ENCODE measurements at places on chromosomes 3 and 15.

GRCh38 chr3:94990952-94991705 is 928.3 kb downstream of the NSUN3 start:
- no peak for DNase-seq

DNA sequence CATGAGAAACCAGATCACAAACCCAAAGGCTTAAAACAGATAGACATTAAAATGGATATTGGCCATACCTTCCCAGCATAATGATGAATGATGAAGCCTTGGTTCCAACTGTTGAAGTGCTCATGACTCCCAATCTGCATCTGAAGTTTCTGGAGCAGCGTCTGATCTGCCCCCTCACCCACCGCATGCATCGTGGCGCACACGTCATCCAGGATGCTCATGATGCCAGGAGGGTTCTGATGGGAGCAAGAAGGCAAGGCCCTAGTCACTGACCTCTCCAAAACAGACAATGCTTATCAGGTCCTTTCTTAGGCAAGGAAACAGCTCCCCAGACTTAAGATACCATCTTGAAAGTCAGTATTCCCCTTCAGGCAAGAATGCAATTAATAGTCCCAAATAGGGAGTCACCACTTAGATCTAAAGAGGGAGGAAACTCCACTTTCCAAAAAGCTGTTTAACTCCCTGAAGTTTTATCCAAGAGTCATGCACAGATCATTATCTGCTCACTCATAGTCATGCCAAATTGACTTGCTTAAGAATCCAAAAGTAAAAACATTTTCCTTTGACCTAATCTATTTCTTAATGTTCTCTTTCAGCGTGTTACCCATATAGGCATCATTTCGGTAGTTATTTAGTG is 2.1 kb downstream of the LDHAL6B start:
- no peak for DNase-seq

DNA sequence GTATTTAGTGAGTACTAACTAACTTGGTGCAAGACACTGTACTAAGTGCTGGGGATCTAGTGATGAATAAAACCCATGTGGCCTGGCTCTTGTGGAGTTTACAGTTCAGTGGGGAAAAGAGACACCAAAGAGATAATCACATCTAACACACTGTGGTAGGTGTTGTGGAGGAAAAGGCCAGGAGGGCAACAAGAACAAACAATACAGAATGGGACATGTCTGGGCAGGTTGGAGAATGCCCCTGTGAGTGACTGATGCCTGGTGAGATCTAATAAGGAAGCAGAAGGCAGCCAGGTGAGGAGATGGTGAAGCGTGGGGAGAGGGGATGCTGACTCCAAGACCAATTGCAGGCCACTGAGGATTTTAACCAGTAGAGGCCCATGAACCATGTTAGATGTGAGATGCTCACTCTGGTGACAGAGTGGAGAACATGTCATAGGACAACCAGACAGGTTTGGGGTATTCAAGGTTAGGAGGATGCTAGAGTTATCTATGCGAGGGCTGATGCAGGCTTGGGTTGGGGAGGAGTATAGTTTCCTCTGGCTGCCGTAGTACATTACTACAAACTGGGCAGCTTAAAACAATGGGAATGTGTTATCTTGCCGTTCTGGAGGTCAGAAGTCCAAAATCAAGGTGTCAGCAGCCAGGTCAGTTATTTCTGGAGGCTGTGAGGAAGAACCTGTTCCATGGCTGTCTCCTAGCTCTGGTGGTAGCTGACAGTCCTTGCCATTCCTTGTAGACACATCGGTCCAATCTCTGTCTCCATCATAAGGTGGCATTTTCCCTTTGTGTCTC is 81.4 kb downstream of the ARNT2 start:
- no peak for DNase-seq

GRCh38 chr15:68187559-68187958 is 17.6 kb downstream of the CALML4 start:
- DNase-seq, result no peak

DNA sequence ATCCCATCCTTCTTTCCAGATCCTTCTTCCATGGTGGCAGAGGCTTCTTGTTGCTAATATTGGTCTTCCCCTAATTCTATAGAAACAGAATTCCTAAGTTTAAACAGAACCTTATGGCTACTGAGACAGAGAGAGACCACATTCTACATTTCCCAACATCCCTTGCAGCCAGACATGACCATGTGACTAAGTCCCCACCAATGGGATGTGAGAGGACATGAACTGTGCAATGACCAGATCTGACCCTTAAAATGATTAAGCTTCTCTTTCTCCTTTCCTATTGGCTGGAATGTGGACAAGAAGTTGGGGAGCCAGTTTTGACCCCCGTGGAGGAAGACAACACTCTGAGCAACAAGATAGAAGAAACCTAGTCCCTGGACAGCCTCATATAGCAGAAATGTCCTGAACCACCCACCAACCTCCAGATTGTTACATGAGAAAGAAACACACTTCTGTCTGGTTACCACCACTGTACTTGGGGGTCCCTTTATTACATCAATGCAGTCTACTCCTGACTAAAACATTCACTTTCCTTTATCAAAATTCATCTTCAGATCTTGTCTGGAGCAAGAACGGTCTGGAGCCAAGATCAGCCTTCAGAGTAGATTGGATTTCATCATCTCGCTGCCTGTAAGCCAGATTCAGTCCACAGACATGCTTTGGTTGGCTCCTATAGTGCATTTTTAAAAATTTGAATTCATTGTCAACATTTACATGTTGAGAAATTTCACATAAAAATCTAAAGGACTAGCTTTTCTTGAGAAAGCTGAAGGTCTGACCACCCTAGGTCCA is 183.9 kb downstream of the SHQ1 start:
- DNase-seq, result no peak

DNA sequence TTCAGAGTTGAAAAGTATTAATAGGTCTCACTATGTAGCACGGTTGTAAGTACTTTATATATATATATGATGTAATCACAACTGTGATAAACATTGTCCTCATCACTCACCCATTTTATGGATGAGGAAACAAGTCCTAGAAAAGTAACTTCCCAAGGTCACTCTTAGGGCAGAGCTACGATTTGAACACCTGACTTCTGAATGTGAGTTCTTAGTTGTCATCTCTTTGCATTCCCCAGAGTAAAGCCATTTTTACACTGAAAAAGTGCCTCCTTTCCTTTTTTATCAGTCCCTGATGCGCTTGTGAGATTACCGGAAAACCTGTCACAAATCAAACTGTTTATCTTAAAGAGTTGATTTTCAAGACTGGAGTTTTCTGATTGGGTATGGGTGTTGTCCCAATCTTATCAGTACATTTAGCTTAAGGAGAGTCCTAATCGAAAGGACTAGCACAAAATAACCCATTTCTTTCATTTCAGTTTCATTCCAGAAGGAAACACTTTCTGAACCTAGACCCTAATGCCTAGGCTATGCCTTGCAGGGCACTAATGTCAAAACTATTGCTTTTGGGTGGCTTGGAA is 2.3 kb upstream of the EDEM1 start:
- DNase-seq, result no peak

- DNase-seq, result no peak
These were observed 280.2 kb upstream of the ICE2 start for GRCh38 chr15:60758961-60759729.

DNA sequence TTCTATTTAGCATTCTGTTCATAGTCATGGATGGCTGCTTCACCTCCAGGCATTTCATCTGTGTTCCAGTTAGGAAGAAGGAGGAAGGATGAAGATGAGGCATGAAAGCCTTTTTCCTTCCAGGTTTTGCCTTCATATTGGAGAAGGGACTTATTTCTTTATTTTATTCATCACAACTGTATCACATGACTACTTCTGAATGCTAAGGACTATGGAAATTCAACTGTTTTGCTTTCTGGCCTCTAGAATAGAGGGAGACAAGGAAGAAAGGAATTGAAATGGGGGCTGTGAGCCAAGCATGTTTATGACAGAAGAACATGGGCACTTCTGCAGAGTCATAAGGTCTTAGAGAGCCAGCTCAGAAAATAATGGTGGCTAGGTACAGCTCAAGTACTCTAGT is 10.4 kb downstream of the TMEM266 start:
- no peak for DNase-seq

DNA sequence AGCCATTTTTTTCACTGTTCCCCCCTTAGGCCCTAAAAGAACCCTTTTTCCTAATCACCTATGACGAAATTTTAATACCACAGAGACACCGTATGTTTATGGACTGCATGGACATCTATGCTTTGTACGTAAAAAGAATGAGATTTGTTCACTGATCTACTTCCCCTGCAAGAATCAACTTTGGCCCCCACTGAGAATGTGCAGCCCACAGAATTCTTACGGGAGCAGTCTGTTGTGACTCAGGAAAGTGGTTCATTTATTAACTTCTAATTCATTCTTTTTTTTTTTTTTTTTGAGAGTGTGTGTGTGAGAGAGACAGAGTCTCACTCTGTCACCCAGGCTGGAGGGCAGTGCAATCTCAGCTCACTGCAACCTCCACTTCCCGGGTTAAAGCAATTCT is 17.6 kb downstream of the EIF4E3 start:
- no peak for DNase-seq

DNA sequence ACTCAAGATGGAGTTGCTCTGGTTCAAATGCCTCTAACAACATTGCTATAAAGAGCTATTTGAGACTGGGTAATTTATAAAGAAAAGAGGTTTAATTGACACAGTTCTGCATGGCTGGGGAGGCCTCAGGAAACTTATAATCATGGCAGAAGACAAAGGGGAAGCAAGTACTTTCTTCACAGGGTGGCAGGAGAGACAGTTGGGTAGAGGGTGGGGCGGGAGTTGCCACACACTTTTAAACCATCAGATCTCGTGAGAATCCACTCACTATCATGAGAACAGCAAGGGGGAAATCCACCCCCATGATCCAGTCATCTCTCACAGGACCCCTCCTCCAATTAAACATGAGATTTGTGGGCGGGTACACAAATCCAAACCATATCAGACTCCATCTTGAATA is 30.7 kb downstream of the MAP2K5 start:
- DNase-seq, result no peak

- DNase-seq, result no peak
These were observed 13.5 kb downstream of the MAGEL2 start for GRCh38 chr15:23634181-23634580.

- DNase-seq, result no peak
These were observed 52.6 kb upstream of the EPHB3 start for GRCh38 chr3:184508938-184509337.

GRCh38 chr3:108006881-108007331 is 83.9 kb downstream of the CD47 start:
- no peak for DNase-seq

- DNase-seq, result no peak
These were observed 27.6 kb upstream of the ZFAND6 start for GRCh38 chr15:80031841-80032240.

DNA sequence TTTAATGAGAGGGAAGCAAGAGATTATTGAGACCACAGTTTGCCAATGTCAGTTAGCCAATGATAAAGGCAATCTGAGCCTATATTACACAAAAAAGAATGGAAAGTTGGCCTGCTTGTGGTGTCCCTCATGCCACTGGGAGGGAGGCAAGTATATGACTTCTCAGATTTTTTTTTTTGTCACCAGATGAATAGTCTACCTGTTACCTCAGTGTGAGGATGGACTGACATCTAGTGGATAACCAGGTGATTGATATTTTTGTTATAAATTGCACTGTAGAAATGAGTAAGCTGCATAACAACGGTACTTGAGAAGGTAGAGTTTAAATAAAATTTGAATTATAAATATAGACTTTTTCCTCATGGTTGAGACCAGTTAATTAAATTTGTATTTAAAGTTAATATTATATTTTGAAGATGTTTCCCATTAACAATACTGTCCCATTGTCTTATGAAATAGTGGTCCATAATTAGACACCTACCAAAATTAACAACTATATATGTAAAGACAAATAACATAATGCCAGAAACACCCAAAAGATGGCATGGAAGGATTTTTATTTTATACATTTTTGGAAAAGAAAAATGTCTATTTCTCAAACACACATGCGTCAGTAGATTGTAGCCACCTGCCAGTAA is 237.8 kb upstream of the GADL1 start:
- no peak for DNase-seq

- no peak for DNase-seq
These were observed 424.1 kb upstream of the THBS1 start for GRCh38 chr15:39156646-39157250.

DNA sequence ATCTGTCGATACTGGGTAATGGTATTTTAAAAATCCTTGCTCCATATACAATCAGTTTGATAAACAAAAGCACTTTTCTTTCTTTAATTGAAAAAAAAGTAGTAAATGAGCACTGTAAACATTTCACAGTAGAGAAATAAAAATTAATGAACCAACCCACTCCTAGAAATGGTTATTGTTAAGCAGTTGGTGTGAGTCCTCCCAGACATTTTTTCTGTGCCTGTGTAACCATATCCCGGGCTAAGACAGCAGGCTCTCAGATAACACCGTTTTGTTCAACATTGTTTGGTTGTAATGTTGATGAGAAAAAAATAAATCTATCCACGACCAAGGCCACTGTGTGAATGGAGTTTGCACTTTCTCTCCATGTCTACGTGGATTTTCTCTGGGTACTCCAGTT is 42.6 kb downstream of the PXK start:
- DNase-seq, result no peak

DNA sequence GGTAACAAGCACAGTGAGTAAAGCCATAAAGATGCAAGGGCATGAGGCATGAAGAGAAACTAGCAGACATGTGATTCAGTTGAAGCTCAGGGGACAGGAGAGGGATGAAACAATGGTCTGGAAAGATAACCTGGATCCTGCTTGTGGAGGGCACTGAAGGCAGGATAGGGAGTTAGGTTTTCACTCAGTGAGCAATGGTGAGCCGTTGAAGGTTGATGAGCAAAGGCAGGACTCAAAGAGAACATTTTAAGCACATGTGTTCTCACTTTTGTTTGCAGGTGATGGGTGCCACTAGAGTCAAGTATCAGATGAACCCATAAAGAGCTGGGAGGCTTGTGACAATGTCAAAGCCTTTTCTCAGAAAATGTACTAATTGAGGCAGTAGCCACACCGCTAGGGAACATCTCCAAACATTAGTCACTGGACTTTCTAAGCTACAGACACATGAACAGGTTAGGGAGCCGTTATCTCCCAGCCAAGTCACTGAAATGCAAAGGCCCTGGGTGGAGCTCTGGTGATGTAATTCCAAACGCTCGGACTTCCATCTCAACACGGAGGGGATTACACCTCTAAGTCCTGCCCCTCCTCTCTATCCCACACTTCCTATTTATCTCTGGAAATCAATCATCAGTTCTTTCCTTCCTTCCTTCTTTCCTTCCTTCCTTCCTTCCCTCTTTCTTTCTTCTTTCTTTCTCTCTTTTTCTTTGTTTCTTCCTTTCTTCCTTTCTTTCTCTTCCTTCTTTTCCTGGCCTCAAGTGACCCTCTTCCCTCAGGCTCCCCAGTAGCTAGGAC is 22.7 kb downstream of the KLHL6 start:
- DNase-seq, result no peak

GRCh38 chr3:9809239-9809614 is 835 bp upstream of the TTLL3 start:
- DNase-seq, result peak; percentile 23

- DNase-seq, result no peak
These were observed 28.8 kb downstream of the SIAH2 start for GRCh38 chr3:150733936-150734794.

GRCh38 chr3:121736112-121736511 is 13.4 kb downstream of the GOLGB1 start:
- no peak for DNase-seq

All from stimulated activated CD4-positive, alpha-beta T cell treated with anti-CD3 and anti-CD28 coated beads, Interleukin-15, amount 100 ng/mL, for 24 hours (primary cell).